ENCODE measurements at places on chromosomes 16 and 17. TPM values are rescaled to one million over a fixed set of nuclear protein-coding genes. Genes with fewer than 3 reads are reported as not detected.
A peak's percentile ranks its signal among the peaks of the same experiment; 100 is the strongest.

GRCh38 chr17:9334536-9335446, 240.8 kb downstream of the STX8 start:
- DNase-seq, result no peak

GRCh38 chr17:2107506-2107905, 52.6 kb downstream of the HIC1 start:
- DNase-seq, result no peak

DNA sequence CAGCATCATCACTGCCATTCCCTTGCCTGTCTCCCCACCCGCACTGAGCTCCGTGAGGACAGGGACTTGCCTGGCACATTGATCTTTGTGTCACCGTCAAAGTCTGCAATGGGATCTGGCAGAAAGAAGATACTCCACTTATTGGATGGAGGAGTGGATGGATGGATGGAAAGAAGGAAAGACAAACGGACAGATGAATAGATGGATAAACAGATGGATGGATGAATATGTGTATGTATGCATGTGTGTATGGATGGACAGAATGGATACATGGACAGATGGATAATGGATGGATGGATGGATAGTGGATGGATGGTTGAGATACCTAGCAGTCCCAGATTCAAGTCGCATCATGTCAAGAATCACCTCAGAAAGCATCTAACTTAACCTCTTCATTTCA, 99.9 kb downstream of the SDK2 start:
- DNase-seq, result no peak

DNA sequence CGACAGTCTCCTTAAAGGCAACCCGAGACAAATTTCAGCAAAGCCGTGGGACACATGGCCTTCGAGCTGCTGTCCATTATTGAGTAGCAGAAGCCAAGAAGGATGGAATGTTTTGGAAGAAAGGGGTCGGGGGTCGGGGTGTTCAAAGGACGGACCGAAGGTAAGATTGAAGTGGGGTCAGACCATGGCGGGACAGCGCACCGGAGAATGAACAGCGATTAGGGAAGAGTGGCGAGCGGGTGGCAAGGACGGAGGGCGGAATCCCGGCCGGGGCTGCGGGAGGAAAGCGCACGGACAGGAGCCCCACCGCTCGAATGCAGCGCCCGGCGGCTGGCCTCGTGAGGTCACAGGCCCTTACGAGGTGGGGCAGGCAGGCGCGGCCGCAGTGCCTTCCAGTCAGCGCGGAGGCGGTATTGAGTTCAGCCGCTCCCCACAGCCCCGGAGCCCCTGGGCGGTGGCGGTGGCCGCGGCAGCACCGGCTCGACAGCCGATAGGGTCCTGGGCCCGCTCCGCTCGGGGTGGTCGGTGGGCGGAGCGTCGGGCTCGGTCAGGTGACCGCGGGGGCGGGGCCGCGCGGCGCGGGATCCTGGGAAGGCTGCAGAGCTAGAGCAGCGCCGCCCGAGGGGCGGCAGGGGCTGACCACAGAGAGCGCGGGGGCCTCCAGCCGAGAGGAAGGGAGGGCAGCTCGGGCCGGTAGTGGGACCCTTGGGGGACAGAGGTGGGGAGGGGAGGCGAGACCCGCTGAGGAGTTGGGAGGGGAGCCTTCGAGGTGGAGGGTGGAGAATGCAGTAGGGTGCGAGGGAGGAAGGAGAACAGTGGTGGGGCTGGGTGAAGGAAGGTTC, at the start of gene EFCAB13:
Gene EFCAB13, plus strand, starts transcription at position 574 of the 842 bp plus-strand sequence. CDS start 4,399 bp downstream, outside the sequence.
- peak; percentile 95 for DNase-seq

The GUCY2D gene
- not detected for total RNA-seq

- DNase-seq, result peak; percentile 37
These were observed 35.5 kb downstream of the UBN1 start for GRCh38 chr16:4882633-4883285.

The CHST4 gene
- 21.8 TPM for total RNA-seq

DNA sequence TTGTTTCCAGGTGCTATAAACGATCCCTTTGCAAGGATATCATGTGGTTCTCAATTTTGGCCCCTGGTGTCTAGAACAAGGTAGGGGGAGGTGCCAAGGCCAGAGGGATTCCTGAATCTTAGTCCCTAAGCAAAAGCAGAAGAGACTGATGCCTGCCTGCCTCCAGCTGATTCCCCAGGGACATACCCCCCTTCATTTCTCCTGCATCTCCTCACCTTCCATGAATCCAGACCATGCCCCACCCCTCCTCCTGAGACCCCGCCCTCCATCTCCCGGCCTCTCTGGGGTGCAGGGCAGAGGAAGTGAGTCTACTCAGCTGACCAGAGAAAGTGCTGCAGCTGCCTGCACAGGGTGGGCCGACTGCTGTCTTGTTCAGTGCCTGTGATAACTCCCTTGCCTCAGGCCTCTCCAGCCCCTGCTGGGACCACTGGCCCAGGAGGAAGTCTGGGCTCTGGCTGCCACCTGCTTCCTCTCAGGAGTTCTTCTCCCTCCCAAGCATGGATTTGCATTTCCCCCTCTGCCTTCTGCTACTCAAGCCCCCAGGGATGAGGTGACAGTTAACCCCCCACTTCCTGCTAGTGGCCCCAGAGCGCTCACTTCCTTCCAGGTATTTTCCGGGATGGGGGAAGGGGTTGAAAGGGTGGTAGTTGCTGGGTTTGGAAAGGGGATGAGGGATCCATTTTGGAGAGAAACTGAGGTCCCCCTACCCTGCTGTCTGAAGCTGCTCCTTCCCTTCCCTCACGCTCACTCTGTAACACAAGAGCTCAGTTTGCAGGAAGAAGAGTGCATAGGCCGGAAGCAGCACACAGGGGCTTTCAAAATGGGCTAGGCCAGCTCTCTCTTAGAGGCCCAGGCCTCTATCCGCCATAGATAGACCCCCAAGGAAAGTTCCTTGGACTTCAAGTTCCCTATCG, 10.5 kb upstream of the TSPOAP1 start:
- peak; percentile 61 for DNase-seq

DNA sequence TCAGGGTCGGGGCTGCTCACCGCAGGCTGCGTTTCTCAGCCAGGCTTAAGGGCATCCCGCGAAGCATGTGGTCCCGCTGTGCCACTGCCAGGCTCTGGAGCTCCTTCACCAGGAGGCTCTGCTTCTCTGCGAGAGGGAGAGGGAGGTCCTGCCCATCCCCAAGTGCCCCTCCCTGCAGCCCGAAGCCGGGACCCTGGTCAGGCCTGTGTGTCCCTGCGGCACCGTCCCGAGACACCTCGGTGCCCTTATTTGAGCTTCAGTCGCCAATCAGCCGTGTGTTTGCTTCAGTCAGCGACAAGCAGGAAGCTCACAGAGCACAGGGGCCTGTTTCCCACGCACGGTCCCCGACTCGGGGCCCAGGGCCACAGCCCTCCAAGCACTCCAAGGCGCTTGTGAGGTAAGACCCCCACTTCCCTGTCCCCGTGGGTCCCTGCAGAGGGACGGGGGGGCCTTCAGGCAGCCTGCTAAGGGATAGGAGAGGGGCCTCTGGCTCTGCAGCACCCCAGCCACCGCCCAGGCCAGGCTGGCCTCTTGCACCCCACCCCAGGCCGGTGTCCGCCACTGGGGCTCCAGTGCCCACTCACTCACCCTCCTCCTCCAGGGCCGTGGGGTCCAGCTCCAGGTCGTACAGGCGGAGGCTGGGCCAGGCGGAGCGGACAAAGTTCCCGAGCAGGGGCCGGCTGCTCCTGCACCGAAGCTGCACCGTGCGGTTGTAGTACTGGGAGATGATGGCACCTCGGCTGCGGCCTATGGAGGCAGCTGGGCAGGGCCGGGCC, 3.2 kb downstream of the TMC6 start:
- DNase-seq, result peak; percentile 11

The HOXB4 gene
- total RNA-seq, result 0.26 TPM

The CCL7 gene
- total RNA-seq, result not detected

- peak; percentile 31 for DNase-seq
These were observed 55.7 kb downstream of the ABR start for GRCh38 chr17:1123921-1124715.

- DNase-seq, result no peak
These were observed 29.5 kb downstream of the CDH5 start for GRCh38 chr16:66395806-66396555.

DNA sequence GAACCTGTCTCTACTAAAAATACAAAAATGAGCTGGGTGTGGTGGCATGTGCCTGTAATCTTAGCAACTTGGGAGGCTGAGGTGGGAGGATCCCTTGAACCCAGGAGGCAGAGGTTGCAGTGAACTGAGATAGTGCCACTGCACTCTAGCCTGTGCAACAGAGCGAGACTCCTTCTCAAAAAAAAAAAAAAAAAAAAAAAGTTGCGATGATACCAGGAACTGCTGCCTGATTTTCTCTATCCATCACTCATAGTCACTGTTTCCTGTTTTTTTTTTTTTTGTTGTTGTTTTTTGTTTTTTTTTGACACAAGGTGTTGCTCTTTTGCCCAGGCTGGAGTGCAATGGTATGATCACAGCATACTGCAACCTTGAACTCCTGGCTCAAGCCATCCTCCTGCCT, 59.2 kb downstream of the ABCC1 start:
- DNase-seq, result no peak

DNA sequence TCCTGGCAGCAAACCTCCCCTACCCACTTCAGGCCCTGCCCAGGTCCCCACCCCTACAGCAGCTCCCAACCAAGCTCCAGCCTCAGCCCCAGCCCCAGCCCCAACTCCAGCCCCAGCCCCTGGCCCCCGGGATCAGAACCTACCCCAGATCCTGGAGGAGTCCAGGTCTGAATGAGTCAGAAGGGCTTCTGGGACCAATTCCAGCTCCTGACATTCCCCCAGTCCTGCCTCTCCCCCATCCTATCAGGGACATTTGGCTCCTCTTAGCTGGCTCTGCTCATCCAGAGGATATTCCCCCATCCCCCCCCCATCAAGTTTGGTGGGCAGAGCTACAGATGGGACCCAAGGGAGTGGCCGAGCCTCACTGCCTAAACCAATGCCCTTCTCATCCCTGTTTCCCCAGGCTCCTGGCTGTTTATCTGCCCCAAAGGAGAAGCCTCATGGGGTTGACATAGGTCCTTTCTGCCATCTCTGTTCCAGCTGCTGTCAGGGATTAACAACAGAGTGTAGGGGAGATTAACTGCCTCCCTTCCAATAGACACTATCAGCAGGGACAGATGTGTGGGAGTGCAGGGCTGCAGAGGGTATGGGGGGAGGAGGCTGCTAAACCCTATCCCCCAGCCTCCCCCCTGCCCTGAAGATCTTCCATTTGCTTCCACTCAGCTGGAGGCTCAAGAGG, 16.5 kb downstream of the CNTNAP1 start:
- no peak for DNase-seq

GRCh38 chr17:29973005-29973404, 31.6 kb downstream of the EFCAB5 start:
- no peak for DNase-seq

The RAB26 gene
- 28.8 TPM for total RNA-seq

The IGFBP4 gene
- total RNA-seq, result 315 TPM

DNA sequence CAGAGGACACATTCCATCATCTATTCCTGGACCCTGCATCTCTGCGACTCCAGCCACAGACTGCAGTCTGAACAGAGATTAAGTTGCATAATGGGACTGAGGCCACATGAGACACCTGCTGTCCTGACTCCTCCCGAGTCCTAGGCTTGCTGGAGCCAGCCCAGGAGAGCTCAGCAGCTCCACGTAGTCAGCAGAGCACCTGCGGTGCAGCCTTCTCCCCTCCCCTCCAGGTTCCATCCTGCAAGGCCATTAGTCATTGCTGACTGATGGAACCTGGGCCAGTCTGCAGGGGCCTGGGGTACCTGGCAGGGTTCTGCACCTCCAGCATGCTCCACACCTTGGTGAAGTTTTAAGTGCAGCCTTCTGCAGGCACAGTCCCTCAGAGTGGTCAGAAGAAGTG, 76.7 kb downstream of the PLD6 start:
- DNase-seq, result no peak

The PIP4K2B gene
- 30.3 TPM for total RNA-seq

The PRSS22 gene
- 3.6 TPM for total RNA-seq

DNA sequence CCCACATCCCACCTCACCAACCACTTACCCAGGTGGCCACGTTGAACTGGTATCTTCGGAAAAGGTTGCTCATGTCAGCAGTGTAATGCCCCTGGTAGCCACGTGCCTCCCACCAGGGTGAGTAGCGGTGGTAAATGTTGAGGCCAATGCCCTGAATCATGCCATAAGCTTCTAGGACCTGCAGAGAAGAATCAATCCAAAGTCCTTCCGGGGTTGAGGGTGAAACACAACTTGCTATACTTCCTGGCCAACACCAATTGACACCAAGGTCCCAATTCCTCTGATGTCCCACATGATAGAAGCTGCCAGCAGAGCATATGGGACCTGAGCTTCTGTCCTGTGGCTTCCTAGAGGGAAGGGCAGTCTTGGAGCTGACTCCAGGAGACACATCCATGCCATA, 11.3 kb upstream of the CNOT1 start:
- DNase-seq, result no peak
